ENCODE measurements at places on chromosomes 2 and 18.

GRCh38 chr18:35876243-35876642 is 96.2 kb upstream of the RMP24 start:
- DNase-seq, result no peak

GRCh38 chr2:141323571-141323970 is 807.2 kb downstream of the LRP1B start:
- DNase-seq, result no peak

DNA sequence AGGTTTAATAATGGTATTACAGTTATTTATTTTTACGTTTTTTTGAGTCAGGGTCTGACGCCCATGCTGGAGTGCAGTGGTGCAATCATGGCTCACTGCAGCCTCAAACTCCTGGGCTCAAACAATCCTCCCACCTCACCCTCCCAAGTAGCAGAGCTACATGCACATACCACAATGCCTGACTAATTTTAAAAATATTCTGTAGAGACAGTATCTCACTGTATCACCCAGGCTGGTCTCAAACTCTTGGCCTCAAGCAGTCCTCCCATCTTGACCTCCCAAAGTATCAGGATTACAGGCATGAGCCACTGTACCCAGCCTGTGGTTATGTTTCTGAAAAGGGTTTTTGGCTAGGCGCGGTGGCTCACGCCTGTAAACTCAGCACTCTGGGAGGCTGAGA is 120.8 kb downstream of the ESCO1 start:
- DNase-seq, result no peak

DNA sequence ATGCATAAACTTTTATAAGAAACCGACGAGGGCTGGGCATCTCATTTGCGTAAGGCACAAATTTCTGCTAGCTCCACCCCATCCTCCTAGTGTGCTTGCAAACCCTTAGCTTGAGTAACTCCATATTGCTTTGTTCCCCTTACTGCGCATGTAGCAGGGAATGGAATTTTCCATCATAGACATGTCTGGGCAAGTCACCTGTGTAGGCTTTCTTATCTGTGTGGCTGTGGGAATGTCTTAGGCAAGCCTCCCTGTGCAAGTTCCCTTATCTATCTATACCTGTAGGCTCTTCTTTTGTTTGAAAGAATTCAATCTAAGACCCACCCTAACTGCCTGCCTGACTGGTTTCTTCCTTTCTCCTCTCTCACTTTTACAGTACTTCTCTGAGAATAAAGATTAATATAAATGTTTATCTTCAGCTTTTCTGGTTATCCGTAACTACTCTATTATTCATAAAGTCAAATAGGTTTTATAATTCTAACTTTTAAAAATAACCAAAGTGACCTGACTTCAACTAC is 217.6 kb upstream of the FIGN start:
- DNase-seq, result no peak

- no peak for DNase-seq
Measured at GRCh38 chr2:209977386-209978239, 24.8 kb upstream of the RPE start.

- no peak for DNase-seq
Measured at GRCh38 chr2:71113843-71114242, 16.2 kb downstream of the MCEE start.

- no peak for DNase-seq
Measured at GRCh38 chr2:234496835-234497593, at the start of gene ARL4C. ARL4C (minus strand) TSS chr2:234497081; CDS start chr2:234496586, 495 bp downstream.

DNA sequence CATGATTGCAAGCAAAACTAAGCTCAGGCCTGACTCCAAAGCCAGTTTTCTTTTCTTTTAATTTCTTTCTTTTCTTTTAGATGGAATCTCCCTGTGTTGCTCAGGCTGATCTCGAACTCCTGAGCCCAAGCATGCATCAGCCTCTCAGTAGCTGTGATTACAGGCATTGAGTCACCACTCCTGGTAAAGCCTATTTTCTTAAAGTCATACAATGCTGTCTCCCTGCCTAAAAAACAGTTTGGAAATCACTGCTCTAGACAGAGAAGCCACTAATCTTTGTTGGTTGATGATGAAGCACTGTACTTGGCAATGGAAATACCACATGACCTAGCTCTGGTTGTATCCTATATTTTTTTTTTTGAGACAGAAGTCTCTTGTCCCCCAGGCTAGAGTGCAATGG is 33.1 kb upstream of the ZNF532 start:
- DNase-seq, result no peak

DNA sequence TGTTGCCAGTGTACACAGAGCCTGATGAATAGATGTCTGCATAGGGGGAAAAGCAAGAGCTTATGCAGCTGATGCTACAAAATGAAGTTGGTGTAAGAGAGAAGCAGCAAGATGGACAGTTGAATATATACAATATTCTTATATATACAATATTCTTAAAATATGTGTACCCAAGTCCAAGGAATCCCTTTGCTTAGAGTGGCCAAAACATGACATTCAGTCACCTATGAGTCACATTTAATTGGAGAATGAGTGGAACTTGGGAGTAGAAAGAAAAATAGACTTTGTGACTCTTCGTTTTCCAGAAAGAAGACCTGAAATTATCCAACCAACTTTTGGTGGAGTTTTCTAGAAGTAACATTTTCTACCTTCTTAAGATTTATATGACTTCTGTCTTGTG is 81.8 kb downstream of the SCN9A start:
- no peak for DNase-seq
